ENCODE measurements at places on chromosomes 6 and 20.
A peak's percentile ranks its signal among the peaks of the same experiment; 100 is the strongest.

GRCh38 chr6:53546281-53546680 lies 1.4 kb upstream of the GCLC start:
- DNase-seq, result no peak

DNA sequence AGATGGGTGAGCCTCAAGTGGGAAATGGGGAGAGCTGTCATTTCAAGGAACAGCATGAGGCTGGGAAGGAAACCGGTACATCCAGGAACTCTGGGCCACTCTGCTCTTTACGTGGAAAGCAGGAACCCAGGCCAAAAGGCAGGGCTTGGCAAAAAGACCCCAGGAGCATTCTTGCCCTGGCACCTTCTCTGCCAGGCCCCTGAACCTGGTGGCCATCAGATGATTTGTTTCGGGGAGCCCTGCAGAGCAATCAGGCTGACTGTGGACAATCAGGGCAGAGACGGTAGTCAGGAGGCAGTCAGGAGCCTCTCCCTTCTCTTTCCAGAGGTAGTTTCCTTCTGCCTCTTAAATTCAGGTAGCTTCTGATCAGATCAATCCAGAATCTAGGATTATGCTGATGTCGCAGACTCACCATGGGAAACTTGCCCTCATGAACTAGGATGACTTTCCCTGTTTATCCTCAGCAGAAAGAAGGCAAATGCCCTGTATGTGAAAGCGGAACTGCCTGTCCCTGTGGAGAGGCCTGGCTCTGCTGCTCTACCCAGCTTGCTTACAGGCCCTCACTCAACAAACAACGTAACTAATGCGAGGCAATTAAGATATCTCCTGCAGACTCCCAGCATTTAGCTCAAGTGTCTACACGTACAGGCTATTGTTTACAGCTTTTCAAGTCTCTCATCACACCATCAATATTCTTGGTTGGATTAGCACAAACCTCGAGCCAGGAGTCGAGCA lies 36.6 kb downstream of the EZR start:
- no peak for DNase-seq

DNA sequence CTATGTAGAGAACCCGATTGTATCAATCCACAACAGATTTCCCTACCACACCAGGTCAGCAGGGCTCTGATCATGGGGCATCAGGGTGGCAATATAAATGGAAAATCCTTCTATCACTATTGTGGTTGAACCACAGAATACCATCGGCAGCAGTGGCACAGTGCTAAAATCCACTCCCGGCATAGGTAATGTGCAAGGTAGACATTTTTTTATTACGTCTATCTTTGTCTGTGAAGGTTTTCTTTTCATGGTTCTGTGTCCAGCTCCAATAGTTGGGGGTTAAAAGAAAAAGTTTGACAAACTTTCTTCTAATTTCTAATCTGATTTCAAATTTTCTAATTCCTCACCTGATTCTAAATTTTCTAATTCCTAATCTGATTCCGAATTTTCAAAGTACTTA lies 302.7 kb upstream of the PREP start:
- DNase-seq, result no peak

- DNase-seq, result no peak
These were observed 2.3 kb downstream of the SIRPA start for GRCh38 chr20:1897541-1897940.

- DNase-seq, result no peak
These were observed 49.2 kb downstream of the BLOC1S5 start for GRCh38 chr6:8014947-8015346.

DNA sequence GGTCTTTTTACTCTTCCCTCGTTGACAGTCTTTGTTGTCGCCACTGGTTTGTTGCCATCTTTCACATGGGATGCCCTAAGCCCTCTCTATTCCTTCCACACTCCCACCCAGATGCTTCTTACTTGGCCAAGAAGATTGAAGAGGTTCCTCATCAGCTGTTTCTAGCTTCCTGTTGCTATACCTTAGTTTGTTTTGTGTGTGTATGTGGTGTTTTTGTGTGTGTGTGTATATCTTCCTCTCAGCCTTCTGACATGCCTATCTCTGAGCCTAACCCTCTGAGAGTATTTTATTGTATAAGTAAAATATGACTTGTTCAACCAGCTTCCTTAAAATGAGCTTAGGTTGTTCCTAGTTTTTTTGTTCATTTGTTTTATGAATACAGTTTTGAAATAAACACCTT lies 35.9 kb downstream of the ENPP1 start:
- no peak for DNase-seq

GRCh38 chr6:169981568-169981967 lies 230.1 kb downstream of the ERMARD start:
- DNase-seq, result no peak

GRCh38 chr6:75502884-75503283 lies 9.3 kb upstream of the FILIP1 start:
- no peak for DNase-seq

- no peak for DNase-seq
These were observed 45.0 kb upstream of the FUCA2 start for GRCh38 chr6:143556529-143556928.

- DNase-seq, result no peak
These were observed 758.7 kb upstream of the MAN1A1 start for GRCh38 chr6:120108061-120108795.

- peak; percentile 32 for DNase-seq
These were observed 708.4 kb upstream of the CITED2 start for GRCh38 chr6:140082867-140083297.

DNA sequence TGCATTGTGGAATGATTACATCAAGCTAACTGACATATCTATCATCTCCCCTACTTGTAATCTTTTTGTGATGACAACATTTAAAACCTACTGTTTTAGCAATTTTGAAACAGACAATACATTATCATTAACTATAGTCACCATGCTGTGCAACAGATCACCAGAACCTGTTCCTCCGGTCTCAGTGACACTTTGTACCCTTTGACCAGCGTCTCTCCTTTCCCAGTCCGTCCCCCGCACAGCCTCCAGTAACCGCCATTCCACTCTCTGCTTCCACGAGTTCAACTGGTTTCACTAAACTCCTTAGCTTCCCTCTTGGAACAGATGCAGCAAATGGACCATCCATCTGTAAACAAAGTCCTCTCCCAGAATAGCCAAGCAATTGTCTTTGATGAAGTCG lies 21.8 kb downstream of the LRP11 start:
- DNase-seq, result no peak

DNA sequence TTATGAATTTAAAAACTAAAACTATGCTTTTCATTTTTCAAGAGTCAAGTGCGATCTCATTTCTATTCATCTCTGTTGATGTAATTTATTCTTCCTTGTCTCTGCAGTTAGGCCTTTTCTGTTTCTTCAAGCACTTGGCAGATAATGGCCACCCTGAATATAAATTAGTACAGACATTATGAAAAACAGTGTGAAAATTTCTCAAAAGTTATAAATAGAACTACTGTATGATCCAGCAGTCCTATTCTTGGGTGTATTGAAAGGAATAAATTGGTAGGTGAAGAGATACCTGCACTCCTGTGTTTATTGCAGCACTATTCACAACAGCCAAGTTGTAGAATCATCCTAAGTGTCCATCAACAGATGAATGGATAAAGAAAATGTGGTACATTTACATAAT lies 248.3 kb downstream of the DOK5 start:
- no peak for DNase-seq

DNA sequence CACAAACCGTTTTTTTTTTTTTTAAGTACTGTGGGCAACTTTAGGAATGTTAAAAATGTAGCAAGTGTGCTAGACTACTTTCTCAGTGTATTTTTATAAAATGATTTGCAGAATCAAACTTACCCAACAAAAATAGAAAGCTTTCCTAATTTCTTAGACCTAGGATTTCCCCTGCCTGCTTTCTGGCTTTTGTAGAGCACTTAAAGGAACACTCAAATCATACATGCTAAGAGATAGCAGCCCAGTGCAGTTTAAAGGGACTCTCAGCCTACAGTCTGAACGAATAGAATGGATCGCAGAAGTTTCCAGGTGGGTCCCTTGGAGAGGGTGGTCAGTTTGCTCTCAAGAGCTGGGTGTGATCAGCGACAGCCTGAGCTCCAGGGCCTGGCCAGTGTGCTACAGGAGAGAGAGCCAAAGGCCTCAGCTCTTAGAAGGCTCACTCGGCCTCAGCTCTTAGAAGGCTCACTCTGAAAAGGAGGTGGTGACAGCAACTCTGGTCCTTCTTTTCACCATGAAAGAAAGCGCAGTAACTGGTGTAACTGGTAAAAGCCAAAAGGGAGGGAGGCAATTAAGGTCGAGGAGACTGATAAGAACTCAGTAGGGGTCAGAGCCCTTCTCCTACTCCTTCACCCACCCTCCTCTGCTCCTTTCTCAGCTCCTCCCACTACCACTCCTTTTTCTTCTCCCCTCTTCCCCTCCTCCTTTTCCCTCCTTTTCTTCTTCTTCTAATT lies 142.4 kb downstream of the ZFP64 start:
- DNase-seq, result no peak

GRCh38 chr20:61347443-61347842 lies 95.4 kb downstream of the CDH4 start:
- no peak for DNase-seq

DNA sequence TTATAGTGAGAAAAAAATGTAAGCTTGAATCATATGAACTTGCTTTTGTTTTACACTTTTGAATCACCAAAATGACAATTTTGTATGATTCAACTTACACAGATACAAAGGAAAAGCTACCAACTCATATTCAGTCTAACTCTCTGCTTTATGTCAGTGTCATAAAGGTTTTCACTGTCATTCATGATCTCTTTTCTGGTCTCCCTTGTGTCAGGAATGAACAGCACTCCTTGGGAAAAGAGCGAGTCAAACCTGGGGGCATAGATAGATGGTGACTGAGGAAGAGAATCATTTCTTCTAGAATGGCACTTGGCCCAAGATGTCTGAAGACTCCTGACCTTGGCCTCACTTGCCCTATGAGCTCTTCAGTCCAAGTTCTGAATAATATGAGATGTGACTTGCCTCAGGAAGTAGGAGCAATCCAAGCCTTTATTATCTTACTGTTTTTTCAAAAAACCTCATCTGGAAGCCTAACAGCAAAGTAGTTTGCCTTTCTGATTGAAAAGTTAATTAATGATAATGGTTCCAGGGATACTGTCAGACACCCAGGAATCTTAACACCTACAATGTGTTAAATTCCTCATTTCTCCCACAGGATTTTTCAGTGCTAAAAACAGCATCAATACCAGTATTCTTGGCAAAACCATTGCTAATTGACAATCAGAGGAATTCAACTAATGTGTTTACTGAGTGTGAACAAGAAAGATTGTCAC lies 270.0 kb upstream of the HSF2 start:
- DNase-seq, result no peak

- no peak for DNase-seq
These were observed 50.0 kb upstream of the ADIG start for GRCh38 chr20:38531021-38531420.

GRCh38 chr6:112348334-112348874 lies 1.3 kb downstream of the RFPL4B start:
- no peak for DNase-seq

GRCh38 chr6:110195639-110196038 lies 15.4 kb downstream of the CDC40 start:
- DNase-seq, result no peak

- no peak for DNase-seq
These were observed 14.6 kb downstream of the MYBL2 start for GRCh38 chr20:43681468-43681942.

DNA sequence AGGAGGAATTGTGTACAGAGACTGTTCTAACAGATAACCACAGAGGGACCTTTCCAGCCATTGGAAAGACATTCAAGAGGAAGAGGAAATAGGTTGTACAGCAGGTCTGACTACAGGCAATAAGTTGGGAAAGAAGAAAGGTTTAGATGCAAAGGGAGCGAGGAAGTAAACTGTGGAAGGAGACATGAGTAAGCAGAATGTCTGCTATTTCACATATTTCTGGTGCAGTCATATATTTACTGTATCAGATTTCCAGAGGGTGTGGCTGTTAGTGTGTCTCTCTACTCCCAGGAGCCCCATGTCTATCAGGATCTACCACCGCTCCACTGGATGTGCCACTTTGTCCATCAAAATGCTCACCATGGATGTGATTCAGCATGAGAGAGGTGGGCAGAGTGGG lies 25.9 kb downstream of the MRS2 start:
- no peak for DNase-seq

- DNase-seq, result no peak
These were observed 55.2 kb upstream of the NOX3 start for GRCh38 chr6:155510879-155511278.

- no peak for DNase-seq
These were observed 83.2 kb upstream of the OGFRL1 start for GRCh38 chr6:71205336-71205956.

- DNase-seq, result peak; percentile 32
These were observed 125.6 kb downstream of the CDC5L start for GRCh38 chr6:44512868-44513741.

GRCh38 chr20:64203037-64203777 lies 39.0 kb downstream of the MYT1 start:
- no peak for DNase-seq

- no peak for DNase-seq
These were observed 146.8 kb upstream of the UST start for GRCh38 chr6:148599967-148600426.

- no peak for DNase-seq
These were observed 101.8 kb downstream of the PREP start for GRCh38 chr6:105301072-105301503.

- DNase-seq, result no peak
These were observed 21.2 kb downstream of the CUL9 start for GRCh38 chr6:43203029-43203717.

DNA sequence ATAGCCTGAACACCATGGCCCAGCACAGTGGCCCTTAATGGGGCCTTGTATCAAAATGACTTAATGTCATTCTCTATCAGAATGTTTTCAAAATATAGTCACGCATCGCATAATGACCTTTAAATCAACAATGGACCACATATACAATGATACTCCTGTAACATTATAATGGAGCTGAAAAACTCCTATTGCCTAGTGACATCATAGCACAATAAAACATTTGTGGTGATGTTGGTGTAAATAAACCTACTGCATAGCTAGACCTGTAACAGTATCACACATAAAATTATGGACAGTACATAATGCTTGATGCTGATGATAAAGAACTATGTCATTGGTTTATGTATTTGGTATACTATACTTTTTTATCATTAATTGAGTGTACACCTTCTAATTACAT lies 9.3 kb downstream of the ELOVL5 start:
- DNase-seq, result no peak

GRCh38 chr6:150377211-150377781 lies 8.5 kb downstream of the IYD start:
- DNase-seq, result peak; percentile 80

DNA sequence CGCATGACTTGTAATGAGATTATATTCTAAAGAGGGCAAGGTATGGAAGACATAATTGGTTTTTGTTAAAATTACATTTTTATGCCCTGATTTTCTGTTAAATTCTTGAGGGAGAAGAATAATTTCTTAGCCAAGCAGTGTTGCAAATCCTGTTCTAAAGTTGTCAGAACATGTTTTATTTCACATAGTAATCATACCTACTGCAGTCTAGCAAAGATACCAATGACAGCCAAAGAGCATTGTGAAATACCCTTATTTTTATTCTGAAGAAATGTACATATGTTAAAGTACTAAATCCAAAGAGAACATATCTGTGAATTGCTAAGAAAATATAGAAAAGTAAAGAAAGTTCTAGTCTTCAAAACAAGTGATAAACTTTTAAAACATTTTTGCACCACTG lies 39.6 kb upstream of the SMIM8 start:
- DNase-seq, result no peak
